SHP77 (cell line): ENCODE measurements at places on chromosomes 2 and 18.
A peak's percentile ranks its signal among the peaks of the same experiment; 100 is the strongest.

- DNase-seq = no peak
Measured at GRCh38 chr18:47036927-47037578, 1.6 kb upstream of the ELOA2 start.

- DNase-seq = peak; percentile 17
Measured at GRCh38 chr2:12048550-12048949, 302.1 kb downstream of the LPIN1 start.

DNA sequence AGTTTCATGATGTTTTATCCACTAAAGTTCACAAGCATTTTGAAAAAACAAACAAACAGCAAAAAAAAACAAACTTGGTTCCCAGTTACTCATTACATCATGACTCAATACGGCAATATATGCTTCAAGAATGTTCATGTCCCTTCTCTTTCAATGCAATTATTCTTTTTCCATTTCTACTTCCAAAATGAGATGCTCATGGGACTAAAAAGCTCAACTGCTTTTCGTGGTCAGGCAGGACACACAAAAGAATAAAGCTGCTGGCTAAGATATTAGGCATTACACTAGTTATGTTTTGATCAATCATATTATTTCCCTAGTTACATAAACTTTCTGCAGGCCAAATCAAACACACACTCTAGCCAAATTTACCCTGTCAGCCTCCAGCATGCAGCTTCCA is 301.3 kb downstream of the EPHA4 start:
- DNase-seq = no peak

GRCh38 chr2:96872591-96873349 is 2.9 kb upstream of the SEMA4C start:
- no peak for DNase-seq
